ENCODE measurements at places on chromosomes 3 and 15.

DNA sequence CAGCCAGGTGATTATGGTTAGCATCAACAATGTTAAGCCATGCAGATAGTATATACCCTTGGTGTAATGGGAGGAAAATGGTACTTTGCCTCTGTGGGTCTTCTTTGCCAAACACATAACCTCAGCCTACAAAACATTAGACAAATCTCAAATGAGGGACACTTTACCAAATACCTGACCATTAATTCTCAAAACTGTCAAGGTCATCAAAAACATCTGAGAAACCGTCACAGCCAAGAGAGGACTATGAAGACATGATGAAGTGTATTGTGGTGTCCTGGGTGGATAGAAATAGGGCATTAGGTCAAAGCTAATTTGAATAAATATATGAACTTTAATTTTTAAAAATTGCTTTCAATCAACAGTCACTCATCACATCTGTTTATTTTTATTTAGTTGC is 1036.1 kb downstream of the AGBL1 start:
- no peak for DNase-seq

- DNase-seq = no peak
Observed at GRCh38 chr3:123622766-123623165, 37.9 kb upstream of the HACD2 start.

- DNase-seq = no peak
Observed at GRCh38 chr3:54514416-54514815, 392.1 kb downstream of the CACNA2D3 start.

- DNase-seq = no peak
Observed at GRCh38 chr3:64179860-64180259, 45.4 kb downstream of the PRICKLE2 start.

DNA sequence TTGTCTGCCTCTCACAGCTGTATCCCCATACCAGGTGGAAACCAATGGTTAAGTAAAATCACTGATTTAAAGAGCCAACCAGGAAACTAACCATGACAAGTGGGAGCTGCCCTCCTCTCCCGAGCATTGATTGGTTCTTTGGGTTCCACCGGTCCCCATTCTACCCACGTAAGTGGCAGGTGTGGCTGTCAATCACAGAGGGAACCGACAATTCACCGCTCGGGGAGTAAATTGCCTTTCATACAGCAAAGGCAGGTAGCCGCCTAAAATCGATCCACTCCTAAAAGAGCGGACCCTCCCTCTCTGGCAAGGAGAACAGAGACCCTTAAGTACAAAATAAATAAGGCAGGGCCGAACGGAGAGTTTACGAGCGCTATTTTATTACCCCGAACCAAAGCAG is 1.2 kb downstream of the ERC2 start:
- peak; percentile 59 for DNase-seq

GRCh38 chr3:187706971-187707370 is 4.6 kb upstream of the RTP2 start:
- no peak for DNase-seq

DNA sequence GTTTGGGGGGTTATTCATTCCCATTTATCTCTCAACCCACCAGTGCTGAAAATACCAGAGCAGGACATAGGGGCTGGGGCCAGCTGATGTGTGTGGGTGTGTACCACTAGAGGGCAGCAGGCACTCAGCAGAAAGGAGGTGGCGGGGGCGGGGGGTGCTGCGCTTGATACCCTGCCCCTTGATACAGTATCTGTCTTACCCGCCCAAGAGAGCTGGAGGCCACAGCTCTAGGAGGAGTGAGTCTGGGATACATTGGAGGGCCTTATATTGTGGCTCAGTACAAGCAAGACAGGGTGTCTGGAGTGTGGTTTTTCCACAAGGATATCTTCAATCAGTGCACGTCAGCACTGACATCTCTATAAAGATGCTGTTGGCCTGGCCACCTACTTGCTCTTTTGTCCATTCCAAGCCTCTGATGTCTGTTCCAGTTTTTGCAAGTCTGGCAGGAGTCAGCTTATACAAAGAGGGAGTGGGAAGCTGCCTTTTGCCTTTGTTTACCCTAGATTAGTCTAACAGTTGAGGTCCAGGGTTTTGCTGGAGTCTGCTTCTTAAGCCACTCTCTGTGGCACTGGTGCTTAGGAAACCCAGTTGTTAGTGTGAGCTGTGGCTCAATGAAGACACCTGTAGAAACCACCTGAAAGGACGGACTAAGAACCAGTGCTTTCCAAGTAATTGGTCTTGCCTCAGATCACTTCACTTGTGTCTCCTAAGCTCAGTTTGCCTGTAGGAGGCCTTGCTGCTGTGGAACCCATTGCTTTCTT is 1.5 kb upstream of the RBM15B start:
- DNase-seq = peak; percentile 67

Data from activated CD4-positive, alpha-beta T cell treated with anti-CD3 and anti-CD28 coated beads, Interleukin-2, Interleukin-6, amounts not matched to agents 100 ng/mL and 50 ng/mL, durations not matched to agents 16 hours and 8 hours (primary cell).